ENCODE measurements at places on chromosomes 1 and 21. TPM values are rescaled to one million over a fixed set of nuclear protein-coding genes. Genes with fewer than 3 reads are reported as not detected.

The PPIAL4G gene
- 1.1 TPM for total RNA-seq

The CFAP45 gene
- 0.37 TPM for total RNA-seq

The KIAA0319L gene
- total RNA-seq, result 46.3 TPM

The GBP4 gene
- total RNA-seq, result 120 TPM

The CHRM3 gene
- total RNA-seq, result 0.05 TPM

The RASSF5 gene
- 185 TPM for total RNA-seq

The SPRR1A gene
- not detected for total RNA-seq

The CENPS gene
- 20.7 TPM for total RNA-seq

The OR2L3 gene
- not detected for total RNA-seq

The PCP4 gene
- not detected for total RNA-seq

The S100A3 gene
- not detected for total RNA-seq

The VPS26C gene
- total RNA-seq, result 85.6 TPM

The DDAH1 gene
- not detected for total RNA-seq

The USH2A gene
- total RNA-seq, result not detected

The LHX8 gene
- total RNA-seq, result not detected

The LCE2A gene
- not detected for total RNA-seq

The OR2L2 gene
- 0.19 TPM for total RNA-seq

The CD164L2 gene
- not detected for total RNA-seq

The DONSON gene
- total RNA-seq, result 39.6 TPM

The SLC41A1 gene
- 10.8 TPM for total RNA-seq

The C8A gene
- not detected for total RNA-seq

The SPATA46 gene
- total RNA-seq, result not detected

The TRAPPC3 gene
- total RNA-seq, result 57.5 TPM

The MFSD2A gene
- 2.8 TPM for total RNA-seq

The ENAH gene
- total RNA-seq, result not detected

The ITGB2 gene
- 439 TPM for total RNA-seq

The FCN3 gene
- not detected for total RNA-seq

The SH2D1B gene
- total RNA-seq, result not detected

The NHLH1 gene
- total RNA-seq, result 0.25 TPM
